ENCODE measurements at places on chromosomes 4 and X.

DNA sequence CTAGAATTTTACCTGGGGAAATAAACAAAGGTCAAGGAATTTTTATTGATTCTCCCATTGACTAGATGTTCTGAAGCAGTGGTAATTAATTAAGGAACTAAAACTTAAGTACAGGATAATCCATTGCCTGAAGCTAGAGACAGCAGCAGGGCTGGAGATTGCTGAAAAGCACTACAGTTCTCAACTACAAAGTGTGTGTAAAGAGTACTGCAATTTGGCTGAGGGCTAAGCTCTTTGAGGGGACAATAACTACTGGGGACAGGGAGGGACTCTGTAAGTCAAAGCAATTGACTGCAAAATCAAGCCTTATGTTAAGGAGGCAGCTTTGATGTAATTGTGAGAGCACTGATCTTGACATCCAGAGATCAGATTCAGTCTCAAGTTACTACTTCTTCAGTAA is 260.4 kb downstream of the GALNTL6 start:
- no peak for DNase-seq

DNA sequence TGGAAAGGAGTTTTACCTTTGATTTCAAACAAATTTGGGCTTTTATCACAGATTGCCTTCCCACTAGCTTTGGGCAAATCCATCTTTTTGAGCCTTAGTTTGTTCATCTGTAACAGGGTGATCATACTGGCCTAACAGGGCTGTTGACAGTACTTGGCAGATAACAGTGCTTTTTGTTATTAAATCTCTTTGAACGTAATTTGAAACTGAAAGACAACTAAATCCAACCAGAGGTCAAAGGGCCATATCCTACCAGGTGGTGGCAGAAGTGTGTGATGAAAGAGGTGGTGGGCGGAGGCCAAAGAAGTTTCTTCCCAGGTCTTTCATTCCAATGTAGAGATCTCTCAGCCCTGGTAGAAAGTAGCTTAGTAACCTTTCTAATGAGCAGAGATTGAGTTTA is 35.2 kb upstream of the TADA2B start:
- DNase-seq, result no peak

DNA sequence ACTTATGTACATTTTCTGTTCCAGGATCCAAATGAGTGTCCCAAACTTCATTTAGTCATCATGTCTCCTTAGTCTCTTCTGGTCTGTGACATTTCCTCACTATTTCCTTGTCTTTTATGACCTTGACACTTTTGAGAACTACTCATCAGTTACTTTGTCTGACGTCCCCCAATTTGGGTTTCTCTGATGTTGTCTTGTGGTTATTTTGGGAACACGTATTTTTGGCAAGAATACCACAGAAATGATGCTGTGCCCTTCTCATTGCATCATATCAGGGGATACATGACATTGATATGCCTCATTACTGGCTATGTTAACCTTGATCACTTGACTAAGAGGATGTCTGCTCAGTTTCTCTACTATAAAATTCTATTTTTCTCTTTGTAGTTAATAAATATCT is 308.8 kb downstream of the ZNF674 start:
- no peak for DNase-seq

DNA sequence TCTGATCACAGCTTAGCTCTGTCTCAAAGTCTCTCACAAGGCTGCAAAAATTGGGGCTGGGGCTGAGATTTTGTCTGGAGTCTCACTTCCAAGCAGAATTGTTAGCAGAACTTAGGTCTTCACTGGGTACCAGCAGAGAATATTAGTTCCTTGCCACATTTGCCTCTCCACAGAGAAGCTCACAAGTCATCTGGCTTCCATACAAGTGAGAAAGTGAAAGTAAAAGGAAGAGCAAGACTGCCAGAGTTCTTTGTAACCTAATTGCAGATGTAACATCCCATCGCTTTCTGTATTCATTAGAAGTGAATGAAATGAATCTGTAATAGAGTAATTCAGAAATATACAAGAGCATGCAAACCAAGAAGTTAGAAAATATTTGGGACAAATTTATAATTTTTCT is 624.1 kb upstream of the GNPDA2 start:
- no peak for DNase-seq

- no peak for DNase-seq
Measured at GRCh38 chr4:58111818-58112217, 1001.6 kb upstream of the IGFBP7 start.

GRCh38 chrX:150036641-150037040 is 98.3 kb upstream of the EOLA2 start:
- DNase-seq, result no peak

- no peak for DNase-seq
Measured at GRCh38 chr4:78291277-78291676, 234.2 kb downstream of the FRAS1 start.

DNA sequence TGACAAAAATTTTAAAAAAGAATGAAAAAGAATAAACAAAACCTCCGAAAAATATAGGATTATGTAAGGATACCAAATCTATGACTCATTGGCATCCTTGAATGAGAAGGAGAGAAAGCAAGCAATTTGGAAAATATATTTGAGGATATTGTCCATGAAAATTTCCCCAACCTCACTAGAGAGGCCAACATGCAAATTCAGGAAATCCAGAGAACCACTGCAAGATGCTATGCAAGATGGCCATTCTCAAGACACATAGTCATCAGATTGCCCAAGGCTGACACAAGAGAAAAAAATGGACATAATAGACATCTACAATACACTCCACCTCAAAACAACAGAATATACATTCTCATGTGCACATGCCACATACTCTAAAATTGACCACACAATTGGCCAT is 135.9 kb upstream of the SPANXB1 start:
- DNase-seq, result no peak

DNA sequence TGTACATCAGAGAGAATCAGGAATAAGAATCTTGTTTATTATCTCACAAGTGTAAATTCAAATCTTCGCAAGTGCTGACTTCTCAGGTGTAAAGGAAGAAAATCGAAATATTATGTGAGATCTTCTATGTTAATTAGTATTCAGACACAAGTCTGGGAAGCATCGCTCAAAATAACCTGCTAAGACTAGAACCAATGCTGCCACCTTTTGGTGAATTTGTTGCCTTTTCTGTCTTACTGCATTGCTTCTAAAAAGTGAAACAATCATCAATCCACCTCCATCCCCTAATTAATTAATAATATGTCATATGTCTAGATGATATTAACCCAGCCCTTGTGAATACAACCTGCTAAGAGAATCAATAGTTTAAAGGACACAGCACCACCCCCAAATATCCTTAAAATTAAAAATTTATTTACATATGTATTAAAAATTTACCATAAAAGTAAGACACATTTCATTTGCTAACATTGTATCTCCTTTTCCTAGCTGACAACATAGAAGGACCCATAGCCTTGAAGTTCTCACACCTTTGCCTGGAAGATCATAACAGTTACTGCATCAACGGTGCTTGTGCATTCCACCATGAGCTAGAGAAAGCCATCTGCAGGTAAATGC is 3.5 kb downstream of the EPGN start:
- DNase-seq, result peak; percentile 30

Measured in NCI-H1694 treated with DMSO at 0.1 percent for 48 hours (cell line).